Ascending aorta (tissue), 2 donors: ENCODE measurements at places on chromosomes 3 and 15. TPM values are rescaled to one million over a fixed set of nuclear protein-coding genes. Genes with fewer than 3 reads are reported as not detected.

FOXL2 gene
- not detected for total RNA-seq

A4GNT gene
- not detected for total RNA-seq

LRRIQ4 gene
- total RNA-seq = not detected

DNA sequence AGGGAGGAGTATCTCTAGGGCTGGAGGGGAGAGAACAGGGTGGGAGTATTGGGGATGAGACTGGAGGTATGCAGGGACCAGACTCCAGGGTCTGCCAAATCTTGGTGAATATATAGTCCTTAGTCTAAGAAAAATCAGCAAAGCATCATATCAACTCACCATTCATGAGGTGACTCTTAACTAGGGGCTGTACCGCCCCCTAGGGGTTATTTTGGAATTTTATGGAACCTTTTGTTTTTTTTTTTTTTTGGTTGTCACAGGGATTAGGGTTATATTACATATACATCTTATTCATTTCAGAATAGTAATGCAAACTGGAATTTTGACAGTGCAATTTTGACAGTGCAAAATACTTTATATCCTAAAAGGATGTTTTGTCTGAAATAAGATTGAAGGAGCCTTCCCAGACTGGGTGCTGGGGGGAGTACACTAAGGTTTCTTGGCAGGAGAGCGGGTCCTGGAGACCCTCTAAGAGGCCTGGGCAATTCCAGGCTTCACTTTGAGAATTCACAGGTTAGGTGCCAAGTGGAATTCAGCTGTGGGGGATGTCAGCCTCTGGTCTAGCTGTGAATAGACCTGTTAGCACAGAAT is 7.5 kb downstream of the CMTM7 start:
- H3K27me3 ChIP-seq = no peaks in the 10 kb centered on the region
- H3K36me3 ChIP-seq = no peaks in the 10 kb centered on the region
- no peak for DNase-seq
- H3K4me1 ChIP-seq = peaks cover 5% of the 10 kb centered on the region
- no peak overlapping the region for H3K27ac ChIP-seq

- no peaks in the 10 kb centered on the region for H3K27me3 ChIP-seq
- no peaks in the 10 kb centered on the region for H3K4me1 ChIP-seq
- no peak for DNase-seq
- H3K36me3 ChIP-seq = no peaks in the 10 kb centered on the region
- no peak overlapping the region for H3K4me3 ChIP-seq
These were observed 114.8 kb downstream of the FILIP1L start for GRCh38 chr3:99999536-99999935.

GRCh38 chr3:118001380-118001779 is 1033.3 kb downstream of the IGSF11 start:
- H3K36me3 ChIP-seq = no peaks in the 10 kb centered on the region
- H3K4me1 ChIP-seq = no peaks in the 10 kb centered on the region
- no peaks in the 10 kb centered on the region for H3K27me3 ChIP-seq
- DNase-seq = no peak
- H3K4me3 ChIP-seq = no peak overlapping the region
- no peak overlapping the region for H3K27ac ChIP-seq

GRCh38 chr15:70376929-70377691 is 279.4 kb upstream of the TLE3 start:
- H3K27me3 ChIP-seq = no peaks in the 10 kb centered on the region
- H3K36me3 ChIP-seq = no peaks in the 10 kb centered on the region
- peak overlapping the region; percentile 25 for H3K4me3 ChIP-seq
- DNase-seq = no peak

- no peak for DNase-seq
- H3K36me3 ChIP-seq = no peaks in the 10 kb centered on the region
- no peak overlapping the region for H3K27ac ChIP-seq
- no peaks in the 10 kb centered on the region for H3K27me3 ChIP-seq
These were observed 432.2 kb downstream of the TUSC7 start for GRCh38 chr3:117141812-117142211.
